ENCODE measurements at places on chromosomes 3 and 15. TPM values are rescaled to one million over a fixed set of nuclear protein-coding genes. Genes with fewer than 3 reads are reported as not detected.

DNA sequence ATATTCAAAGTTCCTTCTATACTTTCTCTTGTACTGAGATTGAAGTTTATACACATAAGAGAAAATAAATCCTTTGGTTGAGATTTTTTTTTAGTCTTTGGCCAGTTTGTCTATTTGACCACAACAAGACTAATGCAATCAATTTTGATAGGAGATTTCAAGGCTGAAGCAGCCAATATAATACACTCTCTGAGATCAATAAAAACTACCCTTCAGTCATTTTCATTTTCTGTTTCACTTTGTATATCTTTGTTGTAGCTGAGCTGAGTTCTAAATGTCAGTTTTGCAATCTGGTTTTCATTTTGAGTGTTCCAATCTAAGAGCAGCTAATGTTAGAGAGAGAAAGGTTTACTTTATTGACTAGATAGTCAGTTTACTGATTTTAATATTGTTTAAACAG lies 623.8 kb upstream of the ROBO1 start:
- no peak for DNase-seq

GRCh38 chr3:102016417-102016816 lies 167.1 kb downstream of the NFKBIZ start:
- DNase-seq, result no peak

DNA sequence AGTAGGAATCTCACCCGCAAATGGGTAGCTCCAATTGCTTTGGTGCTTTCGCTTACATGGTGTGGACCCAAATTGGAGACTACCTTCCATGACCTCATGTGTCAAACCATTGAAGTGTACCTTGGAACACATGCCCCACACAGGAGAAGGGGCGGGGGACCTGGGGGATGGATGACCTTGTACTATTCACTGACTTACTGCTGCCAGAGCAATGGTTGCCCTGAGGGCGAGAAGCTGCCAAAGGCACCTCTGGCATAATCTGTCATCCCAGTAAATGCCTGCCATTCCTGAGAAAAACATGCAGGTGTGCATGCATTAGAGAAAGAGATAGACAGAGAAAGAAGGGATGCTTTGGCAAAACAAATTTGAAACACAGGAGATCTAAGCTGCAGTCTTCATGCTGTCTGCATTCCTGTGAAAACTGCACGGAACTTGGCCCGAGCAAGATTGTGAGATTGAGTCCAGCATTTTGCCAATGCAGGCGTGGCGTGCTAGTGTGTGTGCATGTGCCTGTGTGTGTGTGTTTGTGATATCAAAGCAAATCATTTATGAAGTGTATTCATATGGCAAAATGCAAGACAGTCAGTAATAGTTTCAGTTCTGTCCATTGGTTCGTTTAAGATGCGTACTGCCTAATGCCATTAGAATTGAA lies 219.5 kb upstream of the MDFIC2 start:
- peak; percentile 38 for DNase-seq

- no peak for DNase-seq
Observed at GRCh38 chr15:39511916-39512260, 69.0 kb upstream of the THBS1 start.

- no peak for DNase-seq
Observed at GRCh38 chr3:158916111-158916510, 114.3 kb downstream of the MFSD1 start.

Gene ZNF385D
- 2.4 TPM for total RNA-seq

Gene KY
- total RNA-seq, result not detected

Gene GPR27
- total RNA-seq, result 11.8 TPM

GRCh38 chr15:93111451-93111850 lies 22.4 kb upstream of the RGMA start:
- no peak for DNase-seq

GRCh38 chr3:12185172-12185710 lies 26.5 kb upstream of the TIMP4 start:
- no peak for DNase-seq

- DNase-seq, result peak; percentile 22
Observed at GRCh38 chr3:132283916-132284405, 33.2 kb upstream of the ACP3 start.

GRCh38 chr3:33074217-33075067 lies 22.5 kb downstream of the GLB1 start:
- peak; percentile 93 for DNase-seq

GRCh38 chr15:64749167-64749566 lies 26.2 kb downstream of the RBPMS2 start:
- no peak for DNase-seq

GRCh38 chr15:76625267-76625666 lies 279.9 kb downstream of the SCAPER start:
- peak; percentile 56 for DNase-seq

GRCh38 chr15:70362886-70363285 lies 265.2 kb upstream of the TLE3 start:
- DNase-seq, result peak; percentile 72

Gene LTK
- 0.14 TPM for total RNA-seq

Gene TLR9
- total RNA-seq, result not detected

Gene GHRL
- total RNA-seq, result not detected

Gene HRG
- not detected for total RNA-seq

Gene ISLR
- not detected for total RNA-seq

GRCh38 chr3:20511863-20512505 lies 326.0 kb upstream of the SGO1 start:
- peak; percentile 83 for DNase-seq

GRCh38 chr3:48215876-48216275 lies 7.4 kb upstream of the CAMP start:
- no peak for DNase-seq

- no peak for DNase-seq
Observed at GRCh38 chr3:184242297-184242685, 6.5 kb downstream of the ALG3 start.

- DNase-seq, result no peak
Observed at GRCh38 chr15:51128701-51129100, 34.0 kb upstream of the TNFAIP8L3 start.

All from GM23338 (cell line).